ENCODE measurements at places on chromosomes 4 and X. TPM values are rescaled to one million over a fixed set of nuclear protein-coding genes. Genes with fewer than 3 reads are reported as not detected.

DNA sequence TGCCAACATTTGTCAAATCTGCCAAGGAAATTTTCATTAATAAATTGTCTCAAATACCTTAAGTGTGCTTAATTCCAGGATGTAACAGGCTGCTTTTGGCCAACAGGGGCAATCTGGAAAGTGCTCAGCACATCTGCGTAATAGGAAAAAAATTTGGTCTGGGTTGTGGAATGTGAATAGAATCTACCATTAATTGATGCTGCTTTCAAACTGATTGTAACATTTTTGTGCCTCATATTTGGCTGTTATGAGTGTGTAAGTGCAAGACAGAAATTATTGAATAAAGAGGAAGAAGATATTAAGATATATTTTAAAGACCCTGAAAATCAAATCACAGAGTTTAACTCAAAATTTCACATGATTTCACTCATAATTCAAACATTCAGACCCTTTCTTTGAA, 41.1 kb downstream of the REELD1 start:
- H3K27ac ChIP-seq = no peak overlapping the region
- H3K4me3 ChIP-seq = no peak overlapping the region
- DNase-seq = no peak

GRCh38 chr4:169634975-169635374, 14.6 kb downstream of the CLCN3 start:
- H3K27ac ChIP-seq = no peak overlapping the region
- peaks cover 2% of the 10 kb centered on the region for H3K4me1 ChIP-seq
- peaks cover 41% of the 10 kb centered on the region for H3K36me3 ChIP-seq
- H3K4me3 ChIP-seq = no peak overlapping the region

- DNase-seq = no peak
- H3K4me3 ChIP-seq = no peak within 1 kb of the TSS
- no peaks in the 10 kb centered on the region for H3K4me1 ChIP-seq
- H3K27me3 ChIP-seq = peaks cover 4% of the 10 kb centered on the region
- no peak within 1 kb of the TSS for H3K27ac ChIP-seq
- H3K36me3 ChIP-seq = no peaks in the 10 kb centered on the region
Observed at GRCh38 chrX:13816643-13817627, at the start of gene GPM6B. GPM6B (minus strand) TSS chrX:13817093; CDS start chrX:13816904, 189 bp downstream.

GRCh38 chrX:71991164-71991563, 80.5 kb downstream of the NHSL2 start:
- no peaks in the 10 kb centered on the region for H3K36me3 ChIP-seq
- peaks cover 4% of the 10 kb centered on the region for H3K4me1 ChIP-seq

GRCh38 chr4:143372093-143372915, 35.6 kb downstream of the GAB1 start:
- peak overlapping the region; percentile 73 for H3K27ac ChIP-seq
- peaks cover 52% of the 10 kb centered on the region for H3K4me1 ChIP-seq
- peak overlapping the region; percentile 13 for H3K4me3 ChIP-seq

- no peak overlapping the region for H3K4me3 ChIP-seq
- H3K36me3 ChIP-seq = no peaks in the 10 kb centered on the region
- H3K27me3 ChIP-seq = peaks cover 3% of the 10 kb centered on the region
- H3K27ac ChIP-seq = no peak overlapping the region
Observed at GRCh38 chrX:132967049-132967448, 8.6 kb upstream of the HS6ST2 start.

DNA sequence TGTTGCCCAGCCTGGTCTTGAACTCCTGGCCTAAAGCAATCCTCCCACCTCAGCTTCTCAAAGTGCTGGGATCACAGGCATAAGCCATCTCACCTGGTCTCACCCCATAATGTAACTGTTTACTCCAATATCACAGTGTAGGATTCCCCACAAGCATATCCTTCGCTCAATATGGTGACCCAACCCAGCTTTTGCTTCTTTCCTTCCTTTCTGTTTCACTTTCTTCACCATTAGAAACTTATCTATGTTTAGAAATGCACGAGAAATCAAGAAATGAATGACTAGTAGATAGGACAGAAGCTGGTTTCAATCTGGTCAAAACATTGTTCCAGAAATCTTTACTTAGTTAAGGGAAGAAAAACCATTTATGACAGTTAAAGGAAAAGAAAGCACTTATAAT, 18.9 kb downstream of the TSPAN5 start:
- peak overlapping the region; percentile 36 for H3K4me3 ChIP-seq
- H3K4me1 ChIP-seq = peaks cover 6% of the 10 kb centered on the region
- no peaks in the 10 kb centered on the region for H3K36me3 ChIP-seq
- DNase-seq = no peak
- no peaks in the 10 kb centered on the region for H3K27me3 ChIP-seq

DNA sequence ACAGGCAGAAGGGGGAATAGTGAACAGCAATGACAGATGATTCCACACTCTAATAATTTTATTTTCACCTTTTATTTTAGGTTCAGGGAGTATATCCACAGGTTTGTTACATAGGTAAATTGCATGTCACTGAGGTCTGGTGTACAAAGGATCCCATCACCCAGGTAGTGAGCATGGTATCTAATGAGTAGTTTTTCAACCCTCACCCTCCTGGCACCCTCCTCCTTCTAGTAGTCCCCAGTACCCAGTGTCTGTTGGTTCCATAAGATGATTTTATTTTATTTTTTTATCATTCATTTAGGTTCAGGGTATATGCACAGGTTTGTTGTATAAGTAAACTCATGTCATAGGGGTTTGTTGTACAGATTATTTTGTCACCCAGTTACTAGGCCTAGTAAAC, 58.6 kb upstream of the UGT8 start:
- H3K36me3 ChIP-seq = no peaks in the 10 kb centered on the region
- DNase-seq = no peak
- no peak overlapping the region for H3K27ac ChIP-seq

- peaks cover 39% of the 10 kb centered on the region for H3K27me3 ChIP-seq
- H3K4me3 ChIP-seq = no peak overlapping the region
- no peaks in the 10 kb centered on the region for H3K4me1 ChIP-seq
Observed at GRCh38 chr4:121788896-121789295, 12.2 kb upstream of the EXOSC9 start.

DNA sequence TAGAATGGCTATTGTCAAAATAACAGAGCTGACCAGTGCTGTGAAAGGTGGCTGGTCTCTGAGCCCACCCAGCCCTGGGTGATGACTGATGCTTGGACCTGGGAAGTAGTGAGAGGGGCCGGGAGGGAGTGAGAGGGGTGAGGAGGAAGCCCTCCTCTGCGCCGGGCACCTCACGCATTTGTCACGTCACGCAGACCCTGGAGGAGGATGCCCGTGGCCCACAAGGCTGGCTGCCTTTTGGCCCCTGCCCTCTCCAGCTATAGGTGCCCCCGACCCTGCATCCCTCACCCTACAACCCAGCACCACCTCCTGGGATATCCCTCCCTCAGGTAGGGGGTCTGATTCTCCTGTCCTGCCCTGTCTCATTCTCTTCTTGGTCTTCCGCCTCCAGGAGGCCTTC, 207.4 kb downstream of the AFAP1 start:
- no peaks in the 10 kb centered on the region for H3K4me1 ChIP-seq
- no peaks in the 10 kb centered on the region for H3K27me3 ChIP-seq
- no peaks in the 10 kb centered on the region for H3K36me3 ChIP-seq
- no peak for DNase-seq

DNA sequence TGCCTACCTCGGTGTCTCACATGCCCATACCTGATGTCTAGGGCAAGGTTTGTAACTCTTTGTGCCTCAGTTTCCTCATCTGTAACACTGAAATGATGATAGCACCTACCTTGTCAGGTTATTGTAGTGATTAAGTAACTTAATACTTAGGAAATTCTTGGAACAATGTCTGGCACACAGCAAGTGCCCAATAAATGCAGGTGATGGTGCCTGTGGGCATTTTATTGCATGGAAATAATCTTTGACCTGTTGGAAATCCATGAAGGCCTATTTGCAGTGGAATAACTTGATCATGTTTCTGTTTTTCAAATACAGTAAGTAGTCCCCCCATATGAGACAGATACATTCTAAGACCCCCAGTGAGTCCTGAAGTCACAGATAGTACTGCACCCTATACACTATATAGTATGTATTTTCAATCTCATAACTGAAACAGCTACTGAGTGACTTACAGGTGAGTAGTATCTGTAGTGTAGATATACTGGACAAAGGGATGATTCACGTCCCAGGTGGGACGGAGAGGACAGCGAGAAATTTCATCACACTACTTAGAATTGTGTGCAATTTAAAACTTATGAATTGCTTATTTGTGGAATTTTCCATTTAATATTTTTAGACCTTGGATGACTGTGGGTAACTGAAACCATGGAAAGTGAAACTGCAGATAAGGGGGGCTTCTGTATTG, 42.1 kb downstream of the AFF1 start:
- DNase-seq = no peak
- H3K36me3 ChIP-seq = peaks cover 3% of the 10 kb centered on the region
- peaks cover 45% of the 10 kb centered on the region for H3K4me1 ChIP-seq

DNA sequence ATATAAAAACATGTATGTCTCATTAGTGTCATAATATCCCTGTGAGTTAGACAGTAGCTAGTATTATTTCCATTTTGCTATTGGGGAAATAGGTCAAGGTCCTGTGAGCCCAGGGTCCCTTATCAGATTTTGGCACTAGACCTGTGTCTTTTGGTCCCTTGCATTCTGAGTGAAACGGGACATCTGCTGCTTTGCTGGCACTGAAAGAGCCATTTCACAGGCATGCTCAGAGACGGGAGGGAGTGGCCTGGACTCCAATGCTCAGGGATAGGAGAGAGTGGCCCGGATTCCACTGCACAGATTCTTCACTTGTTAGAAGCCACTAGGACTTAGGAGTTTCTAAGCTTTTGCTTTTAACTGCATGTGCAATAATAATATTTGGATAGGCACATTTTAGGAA, 177.2 kb downstream of the TSPAN5 start:
- H3K4me3 ChIP-seq = no peak overlapping the region
- no peaks in the 10 kb centered on the region for H3K27me3 ChIP-seq
- H3K36me3 ChIP-seq = peaks cover 4% of the 10 kb centered on the region
- H3K27ac ChIP-seq = no peak overlapping the region

GRCh38 chr4:141680060-141680459, 43.7 kb downstream of the IL15 start:
- H3K4me3 ChIP-seq = no peak overlapping the region
- H3K27ac ChIP-seq = no peak overlapping the region
- peaks cover 9% of the 10 kb centered on the region for H3K4me1 ChIP-seq
- H3K27me3 ChIP-seq = no peaks in the 10 kb centered on the region

DNA sequence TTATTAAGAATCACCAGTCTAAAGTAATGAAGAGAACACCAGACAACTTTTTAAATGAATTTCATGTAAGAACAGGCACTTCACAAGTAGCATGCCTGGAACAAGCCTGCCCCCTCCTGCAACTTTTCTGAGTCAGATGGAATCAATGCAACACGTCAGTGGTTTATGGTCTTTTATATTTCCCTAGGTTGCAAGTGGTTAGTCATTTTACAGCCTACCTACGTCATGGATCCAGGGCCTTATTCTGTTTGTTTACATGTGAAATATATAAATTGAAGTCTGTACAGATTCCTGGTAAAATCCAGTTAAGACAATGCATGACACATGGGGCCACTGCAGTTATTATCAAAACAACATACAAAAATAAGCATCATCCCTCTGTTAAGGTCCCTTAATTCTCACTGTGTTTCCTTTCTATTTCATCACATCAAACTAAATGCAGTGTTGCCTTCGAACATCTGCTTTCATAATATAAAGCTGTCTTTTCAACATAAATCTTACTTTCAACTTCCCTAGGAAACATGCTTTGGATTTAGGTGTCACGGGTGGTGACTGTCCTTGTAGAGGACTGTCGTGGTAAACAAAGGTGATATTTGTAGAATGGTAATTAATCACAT, 309.3 kb downstream of the FRMPD4 start:
- H3K4me3 ChIP-seq = no peak overlapping the region
- peaks cover 2% of the 10 kb centered on the region for H3K4me1 ChIP-seq
- H3K27ac ChIP-seq = no peak overlapping the region
- no peaks in the 10 kb centered on the region for H3K36me3 ChIP-seq
- H3K27me3 ChIP-seq = no peaks in the 10 kb centered on the region

DNA sequence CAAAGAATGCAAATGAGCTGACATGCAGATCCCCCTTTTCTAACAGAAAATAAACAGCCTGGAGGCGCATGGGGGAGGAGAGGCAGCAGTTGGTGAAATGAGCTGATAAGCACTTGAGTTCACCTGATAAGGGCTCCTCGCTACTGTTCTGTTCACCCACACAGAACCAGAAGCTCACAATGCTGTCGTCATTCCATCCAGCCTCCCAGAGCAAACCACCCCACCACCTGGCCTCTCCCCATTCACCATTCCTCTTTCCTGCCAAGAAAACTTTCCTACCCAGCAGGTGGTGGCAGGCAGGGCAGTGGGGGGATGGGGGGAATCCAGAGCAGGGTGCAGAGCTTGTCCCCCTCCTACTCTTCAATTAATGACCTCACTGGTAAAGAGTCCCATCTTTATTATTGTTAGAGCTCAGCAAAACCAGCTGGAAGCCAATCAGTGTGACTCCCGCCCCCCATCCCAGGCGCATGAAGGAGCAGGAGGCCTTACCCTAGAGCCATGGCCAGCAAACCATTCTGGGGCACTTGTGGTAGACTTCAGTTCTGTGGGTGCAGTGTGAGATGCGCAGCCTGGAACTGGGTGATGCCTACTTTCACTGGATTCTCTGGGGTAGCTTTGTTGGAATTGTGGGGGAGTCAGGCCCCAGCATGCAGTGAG, 350.3 kb downstream of the ZIC3 start:
- no peak overlapping the region for H3K27ac ChIP-seq
- H3K27me3 ChIP-seq = no peaks in the 10 kb centered on the region
- H3K4me1 ChIP-seq = no peaks in the 10 kb centered on the region

- no peak for DNase-seq
- peak overlapping the region; percentile 99 for H3K27ac ChIP-seq
- no peaks in the 10 kb centered on the region for H3K27me3 ChIP-seq
Observed at GRCh38 chrX:41332408-41333002, 1.5 kb upstream of the DDX3X start.

DNA sequence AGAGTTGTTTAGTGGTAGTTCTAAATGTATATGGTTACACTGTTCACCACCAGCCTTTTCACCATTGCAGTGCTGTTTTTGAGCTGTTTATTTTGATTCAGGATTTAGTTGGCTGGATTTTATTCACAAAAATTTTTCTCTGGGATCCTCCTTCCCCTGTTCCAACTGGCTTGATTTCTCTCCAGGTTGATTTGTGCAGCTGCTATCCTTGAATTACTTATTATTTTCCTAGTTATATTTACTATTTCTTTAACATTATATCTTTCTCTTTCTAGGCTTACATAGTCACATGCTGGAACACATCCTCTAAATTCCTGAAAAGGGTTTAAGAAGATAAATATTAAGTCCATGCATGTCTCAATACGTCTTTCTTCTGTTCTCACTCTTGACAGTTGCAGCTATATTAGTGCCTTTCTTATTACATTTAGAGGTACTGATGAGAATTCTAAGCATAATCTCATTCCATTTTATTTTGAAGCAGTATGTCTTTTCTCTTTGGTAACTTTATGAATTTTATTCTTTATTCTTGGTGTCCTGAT, 82.2 kb downstream of the SUPT20HL2 start:
- no peak for DNase-seq
- no peaks in the 10 kb centered on the region for H3K27me3 ChIP-seq
- no peaks in the 10 kb centered on the region for H3K36me3 ChIP-seq
- H3K4me3 ChIP-seq = no peak overlapping the region
- no peak overlapping the region for H3K27ac ChIP-seq
- H3K4me1 ChIP-seq = peaks cover 2% of the 10 kb centered on the region

The FAM9C gene
- not detected for total RNA-seq

The PASD1 gene
- not detected for total RNA-seq

The HMGN5 gene
- 1.2 TPM for total RNA-seq

The MTMR8 gene
- 4.7 TPM for total RNA-seq

The STIM2 gene
- total RNA-seq = 59.8 TPM

The NPY2R gene
- total RNA-seq = not detected

The MOSPD2 gene
- total RNA-seq = 19.7 TPM

The TMSB15A gene
- not detected for total RNA-seq

The DGAT2L6 gene
- total RNA-seq = not detected

The HSFX2 gene
- 0.51 TPM for total RNA-seq

The CXorf65 gene
- total RNA-seq = 10.0 TPM
